Hepatic stellate cell (primary cell): ENCODE measurements at places on chromosomes 12 and 14.

GRCh38 chr14:90682615-90683014 lies 133.6 kb downstream of the TTC7B start:
- DNase-seq, result no peak

DNA sequence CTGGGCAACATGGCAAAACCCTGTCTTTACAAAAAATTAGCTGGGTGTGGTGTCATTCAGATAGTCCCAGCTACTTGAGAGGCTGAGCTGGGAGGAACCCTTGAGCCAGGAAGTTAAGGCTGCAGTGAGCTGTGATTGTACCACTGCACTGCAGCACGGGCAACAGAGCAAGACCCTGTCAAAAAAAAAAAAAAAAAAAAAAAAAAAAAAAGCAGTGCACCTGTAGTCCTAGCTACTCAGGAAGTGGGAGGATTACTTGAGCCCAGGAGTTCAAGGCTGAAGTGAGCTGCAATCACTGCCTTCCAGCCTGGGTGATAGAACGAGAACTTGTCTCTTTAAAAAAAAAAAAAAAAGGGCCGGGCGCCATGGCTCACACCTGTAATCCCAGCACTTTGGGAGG lies 5.6 kb downstream of the REM2 start:
- no peak for DNase-seq

DNA sequence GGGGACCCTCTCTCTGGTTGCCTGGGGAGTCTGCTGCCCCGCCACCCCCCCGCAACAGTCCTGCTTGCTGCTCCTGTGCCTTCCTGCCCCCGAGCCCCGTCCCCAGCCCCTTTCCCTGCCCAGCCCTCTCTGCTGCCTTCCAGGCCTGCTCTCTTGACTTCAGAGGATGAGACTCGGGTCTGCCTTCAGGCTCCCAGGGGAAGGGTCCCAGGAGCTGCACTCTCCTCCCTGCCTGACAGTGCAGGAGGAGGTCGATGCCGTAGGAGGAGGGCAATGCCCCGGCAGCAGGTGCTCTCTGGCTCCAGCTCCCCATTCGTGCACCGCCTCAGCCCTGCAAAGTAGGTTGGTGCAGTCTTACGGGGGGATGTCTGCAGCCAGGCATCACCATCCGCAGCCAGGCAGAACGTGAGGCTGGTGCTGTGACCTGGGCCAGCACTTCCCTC lies 185.1 kb upstream of the C14orf180 start:
- no peak for DNase-seq

- DNase-seq, result no peak
These were observed 297.0 kb downstream of the PRKD1 start for GRCh38 chr14:29630566-29631160.

- no peak for DNase-seq
These were observed 84.8 kb downstream of the SMOC1 start for GRCh38 chr14:69963966-69964365.

GRCh38 chr12:104505095-104505818 lies 48.5 kb downstream of the CHST11 start:
- no peak for DNase-seq

GRCh38 chr14:60656686-60657455 lies 7.6 kb upstream of the SIX1 start:
- no peak for DNase-seq

- DNase-seq, result no peak
These were observed 46.2 kb downstream of the PAWR start for GRCh38 chr12:79644274-79645234.

GRCh38 chr12:79114896-79115295 lies 250.3 kb downstream of the SYT1 start:
- DNase-seq, result no peak

DNA sequence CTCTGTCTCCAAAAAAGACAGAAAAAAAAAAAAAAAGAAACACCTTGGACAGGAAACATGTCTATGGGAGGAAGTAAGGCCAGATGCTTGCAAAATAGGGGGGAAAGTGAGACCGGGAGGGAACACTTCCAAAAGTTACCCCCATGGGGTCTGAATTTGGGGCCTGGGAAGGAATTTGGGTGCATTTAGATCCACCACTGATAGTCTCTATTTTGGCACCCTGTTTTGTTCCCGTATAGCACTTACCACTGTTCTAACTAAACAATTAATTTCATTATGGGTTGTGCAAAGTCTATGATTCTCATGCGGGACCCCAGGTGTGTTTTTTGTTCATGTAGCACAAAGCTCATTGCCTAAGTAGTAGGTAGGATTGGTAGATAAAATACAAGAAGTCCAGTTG lies 1.4 kb upstream of the MLEC start:
- DNase-seq, result no peak

DNA sequence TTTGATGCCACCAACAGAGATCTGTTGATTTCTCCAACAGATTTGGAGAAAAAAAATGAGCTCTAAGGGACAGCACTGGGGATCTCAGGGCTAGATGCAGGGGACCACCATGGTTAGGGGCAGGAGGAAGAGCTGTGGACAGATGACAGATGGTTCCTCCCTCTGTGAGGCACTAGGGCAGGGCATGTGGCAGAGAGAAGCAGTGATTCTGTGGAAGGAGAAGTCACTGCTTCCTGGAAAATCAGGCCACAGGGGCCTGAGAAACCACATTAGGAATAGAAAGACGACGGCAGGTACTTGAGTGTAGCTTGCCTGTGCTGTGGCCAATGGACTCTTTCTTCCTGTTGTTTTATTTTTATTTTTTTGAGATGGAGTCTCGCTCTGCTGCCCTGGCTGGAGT lies 24.9 kb upstream of the TMED2 start:
- DNase-seq, result no peak

DNA sequence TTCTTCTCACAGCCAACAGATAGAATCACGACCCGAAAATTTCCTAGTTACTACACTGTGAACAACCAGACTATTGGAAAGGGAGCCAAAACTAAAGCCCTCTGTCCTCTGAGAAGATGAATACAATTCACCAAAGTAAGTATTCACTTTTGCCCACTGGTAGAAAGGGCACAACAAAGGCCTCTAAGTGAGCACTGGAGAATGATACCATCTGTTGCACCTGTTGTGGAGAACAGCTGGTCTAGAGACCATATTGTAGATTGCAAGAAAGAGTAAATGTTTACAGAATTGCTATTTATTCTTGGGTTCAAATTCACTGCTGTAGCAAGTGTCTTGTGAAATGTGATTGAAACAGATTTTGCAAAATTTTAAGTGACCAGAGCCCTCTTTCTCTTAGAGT lies 46.9 kb upstream of the ANO6 start:
- DNase-seq, result no peak

- DNase-seq, result no peak
These were observed 546.3 kb downstream of the BCL11B start for GRCh38 chr14:98725676-98726075.

GRCh38 chr12:51817027-51817953 lies 31.2 kb downstream of the FIGNL2 start:
- no peak for DNase-seq
